LoVo (cell line): ENCODE measurements at places on chromosomes 2 and 18.

GRCh38 chr2:15950088-15950952, 10.0 kb downstream of the MYCN start:
- no peak for DNase-seq

DNA sequence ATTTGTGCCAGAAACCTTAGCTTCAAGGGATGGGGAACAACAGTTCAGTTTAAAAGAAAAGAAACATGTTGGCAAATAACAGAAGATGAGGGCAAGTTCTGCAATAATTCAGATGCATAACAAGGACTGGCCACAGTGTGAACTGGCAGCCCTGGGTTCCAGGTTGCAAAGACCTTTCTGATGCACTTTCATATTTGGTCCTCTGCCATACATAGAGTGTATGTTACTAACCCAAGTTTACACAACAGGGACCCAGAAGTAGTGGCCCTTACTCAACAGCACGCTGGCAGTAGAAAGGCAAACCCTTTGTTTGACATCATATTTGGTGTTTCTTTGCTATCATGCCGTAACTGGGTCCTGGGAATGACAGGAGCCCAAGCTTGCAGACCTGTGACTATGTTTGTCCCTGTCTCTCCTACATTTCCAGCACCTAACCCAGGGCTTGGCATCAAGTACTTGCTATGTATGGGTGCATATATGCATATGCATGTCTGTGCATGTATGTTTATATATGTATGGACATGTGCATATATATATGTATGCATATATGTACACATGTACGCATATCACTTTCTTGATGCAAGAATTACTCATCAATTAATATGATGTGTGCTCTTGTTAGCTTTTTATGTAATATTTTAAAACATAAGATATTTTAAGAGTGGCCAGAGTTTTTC, 94.3 kb downstream of the MBP start:
- DNase-seq = no peak

GRCh38 chr2:229230256-229230655, 40.8 kb downstream of the PID1 start:
- no peak for DNase-seq

DNA sequence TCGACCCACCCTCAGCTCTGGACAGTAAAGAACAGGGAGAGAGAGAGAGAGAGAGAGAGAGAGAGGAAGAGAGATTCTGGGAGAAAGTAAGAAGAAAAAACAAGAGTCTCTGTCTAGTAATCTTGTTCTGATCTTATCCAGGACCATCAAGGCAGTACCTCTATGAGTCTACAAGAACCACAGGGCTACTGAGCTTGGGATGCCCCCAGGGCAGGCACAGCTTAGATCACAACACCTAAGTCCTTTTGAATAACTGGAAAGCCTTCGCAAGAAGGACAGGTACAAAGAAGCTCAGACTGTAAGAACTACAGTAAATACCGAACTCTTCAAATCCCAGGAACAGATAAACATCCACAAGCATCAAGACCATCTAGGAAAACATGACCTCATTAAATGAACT, 51.4 kb upstream of the SGPP2 start:
- no peak for DNase-seq

DNA sequence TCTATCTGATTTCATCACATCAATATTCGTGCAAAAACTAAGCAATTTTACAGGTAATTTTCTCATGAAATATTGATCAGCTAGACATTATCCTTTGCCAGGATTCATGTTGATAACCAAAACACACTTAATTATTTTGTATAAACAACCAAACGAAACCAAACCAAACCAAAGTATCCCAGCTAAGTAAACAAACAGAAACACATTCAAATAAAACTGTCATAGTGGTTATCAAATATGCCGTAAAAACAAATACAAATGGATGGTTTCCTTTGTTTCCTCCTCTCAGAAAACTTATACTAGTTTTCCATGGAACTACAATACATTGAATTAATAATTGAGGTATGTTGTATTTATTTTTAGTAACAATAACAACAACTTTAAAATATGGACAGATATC, 777.4 kb downstream of the DSC3 start:
- DNase-seq = no peak

- DNase-seq = peak; percentile 69
These were observed 17.1 kb upstream of the VPS4B start for GRCh38 chr18:63439334-63439733.
